ENCODE measurements at places on chromosomes 4 and X.

GRCh38 chr4:119678761-119679160, 50.2 kb upstream of the PDE5A start:
- no peak for DNase-seq

- no peak for DNase-seq
These were observed 47.7 kb upstream of the FAM9A start for GRCh38 chrX:8848911-8849310.

DNA sequence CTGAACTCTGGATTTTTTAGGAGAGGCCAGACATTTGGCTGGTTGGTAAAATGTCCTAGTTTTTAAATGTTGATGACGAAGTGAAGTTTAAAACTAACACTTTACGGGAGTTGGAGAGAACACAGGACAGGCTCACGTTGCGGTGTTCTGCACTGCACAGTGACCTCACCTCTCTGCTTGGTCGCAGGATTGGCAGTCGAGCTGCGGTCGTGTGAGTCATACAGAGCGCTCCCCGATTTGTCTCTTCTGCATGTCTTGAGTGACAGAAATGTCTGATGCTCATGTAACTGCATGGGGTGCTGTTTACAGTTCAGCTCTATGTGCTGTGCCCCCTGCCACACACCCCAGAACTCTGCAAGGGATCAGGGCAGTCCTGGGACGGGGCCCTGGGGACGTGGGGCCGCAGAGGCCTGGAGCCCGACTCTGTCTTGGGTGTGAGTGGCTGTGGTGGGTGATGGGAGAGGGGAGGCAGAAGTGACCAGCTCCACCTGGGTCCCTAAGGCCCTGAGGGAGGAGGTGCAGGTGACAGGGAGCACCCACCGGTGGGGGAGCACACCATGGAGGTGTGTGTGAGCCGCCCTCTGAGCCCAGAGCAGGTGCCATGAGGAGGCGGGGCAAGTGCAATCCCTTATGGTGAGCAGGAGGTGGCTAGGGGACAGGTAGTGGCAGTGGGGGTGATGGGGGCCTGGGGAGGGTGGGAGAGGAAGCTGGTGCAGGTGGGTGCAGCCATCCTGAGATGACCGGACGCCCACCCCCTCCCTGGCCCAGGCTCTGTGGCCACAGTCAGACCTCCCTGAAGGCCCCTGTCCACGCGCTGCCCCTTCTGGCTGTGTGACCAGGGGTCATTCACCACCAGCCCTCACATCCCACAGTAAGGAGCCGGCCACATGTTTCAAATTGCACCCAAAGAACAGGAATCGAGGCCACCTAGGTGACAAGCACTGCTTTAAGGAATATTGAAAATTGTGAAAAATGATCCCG, 77.9 kb upstream of the ADRA2C start:
- DNase-seq: no peak

DNA sequence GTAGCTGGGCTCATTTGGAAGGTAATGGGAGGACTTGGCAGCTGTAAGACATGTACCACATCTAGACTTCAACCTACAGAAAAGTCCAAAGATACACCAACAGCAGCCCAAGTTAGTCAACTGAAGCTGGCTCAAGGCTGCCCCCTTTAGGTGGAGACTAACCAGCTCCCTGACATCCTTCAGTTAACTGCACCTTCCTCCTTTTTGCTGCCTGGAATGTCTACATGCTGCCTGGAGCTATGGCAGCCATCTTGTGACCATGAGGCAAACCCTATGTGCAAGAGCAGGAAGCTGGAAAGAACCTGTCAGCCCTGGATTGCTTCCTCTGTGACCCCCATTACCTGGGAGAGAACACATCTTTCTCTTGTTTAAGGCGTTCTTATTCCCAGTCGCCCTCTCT, 25.8 kb downstream of the ARSD start:
- no peak for DNase-seq

GRCh38 chrX:149758068-149758714, 15.7 kb upstream of the HSFX1 start:
- no peak for DNase-seq

DNA sequence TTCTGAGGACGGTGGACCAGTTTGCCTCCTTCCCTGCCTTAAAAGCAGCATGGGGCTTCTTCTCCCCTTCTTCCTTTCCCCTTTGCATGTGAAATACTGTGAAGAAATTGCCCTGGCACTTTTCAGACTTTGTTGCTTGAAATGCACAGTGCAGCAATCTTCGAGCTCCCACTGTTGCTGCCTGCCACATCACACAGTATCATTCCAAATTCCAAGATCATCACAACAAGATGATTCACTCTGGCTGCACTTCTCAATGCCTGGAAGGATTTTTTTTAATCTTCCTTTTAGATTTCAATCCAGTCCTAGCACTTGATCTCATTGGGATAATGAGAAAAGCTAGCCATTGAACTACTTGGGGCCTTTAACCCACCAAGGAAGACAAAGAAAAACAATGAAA, 255.3 kb downstream of the RAPGEF2 start:
- no peak for DNase-seq

- no peak for DNase-seq
These were observed 664.5 kb upstream of the HTR2C start for GRCh38 chrX:113919387-113919786.

DNA sequence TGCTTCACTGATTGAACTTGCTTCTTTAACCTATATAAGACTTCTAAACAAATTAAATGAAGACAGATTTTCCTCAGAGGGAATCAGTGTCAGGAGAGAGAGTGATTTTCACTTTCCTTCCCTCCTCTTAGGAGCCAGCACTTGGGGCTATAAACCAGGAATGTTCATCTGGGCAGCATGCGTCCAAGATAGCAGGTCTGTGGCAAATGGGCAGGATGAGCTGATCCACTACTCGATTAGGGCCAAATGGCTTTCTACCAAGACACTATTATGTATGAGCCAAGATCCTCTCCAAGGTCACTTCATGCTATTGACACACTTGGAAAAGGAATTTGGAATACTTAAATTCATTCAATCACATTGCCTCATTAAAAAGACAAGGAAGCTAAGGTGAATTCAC, 203.9 kb upstream of the GRID2 start:
- DNase-seq: no peak

GRCh38 chr4:166481739-166482138, 608.7 kb downstream of the TLL1 start:
- DNase-seq: no peak

GRCh38 chrX:3757510-3758025, 44.1 kb upstream of the PRKX start:
- no peak for DNase-seq

DNA sequence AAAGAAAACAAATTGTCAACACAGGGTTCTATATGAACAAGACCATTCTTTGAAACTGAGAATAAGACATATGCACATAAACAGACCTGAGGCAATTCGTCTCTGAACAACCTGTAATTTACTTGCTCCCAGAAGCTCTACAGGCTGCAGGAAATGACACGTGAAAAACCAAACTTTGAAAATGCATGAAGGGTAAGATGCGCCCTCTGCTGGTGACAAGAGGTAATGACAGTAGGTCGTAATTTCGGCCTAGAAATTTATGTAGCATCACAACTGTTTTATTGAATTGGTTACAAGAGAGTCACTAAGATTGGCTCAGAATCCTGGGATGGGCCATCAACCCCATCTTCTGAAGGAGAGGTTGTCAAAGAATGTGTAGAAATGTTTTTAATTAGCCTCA, 276.5 kb downstream of the PPP4R3C start:
- no peak for DNase-seq

- no peak for DNase-seq
These were observed 58.0 kb downstream of the PPEF2 start for GRCh38 chr4:75844151-75844662.

DNA sequence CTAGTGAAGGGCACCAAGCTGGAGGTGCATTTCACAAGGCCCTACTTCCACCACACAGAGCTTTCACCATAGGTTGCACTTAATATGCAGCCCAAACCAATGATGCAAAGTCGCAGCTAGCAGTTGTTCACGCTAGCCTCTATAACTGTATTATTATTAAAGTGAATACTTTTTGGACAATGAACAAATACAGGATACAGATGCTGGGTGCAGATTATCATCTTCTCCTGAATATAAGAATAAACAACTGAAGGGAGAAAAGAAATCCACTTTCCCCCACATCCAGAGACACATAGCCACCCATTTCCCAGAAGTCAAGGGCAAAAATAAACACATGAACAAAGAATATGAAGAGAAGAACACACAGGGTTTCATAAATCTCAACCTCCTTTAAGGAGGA, 107.2 kb downstream of the PRDM5 start:
- no peak for DNase-seq

GRCh38 chr4:73822812-73823504, 13.5 kb upstream of the CXCL6 start:
- no peak for DNase-seq

DNA sequence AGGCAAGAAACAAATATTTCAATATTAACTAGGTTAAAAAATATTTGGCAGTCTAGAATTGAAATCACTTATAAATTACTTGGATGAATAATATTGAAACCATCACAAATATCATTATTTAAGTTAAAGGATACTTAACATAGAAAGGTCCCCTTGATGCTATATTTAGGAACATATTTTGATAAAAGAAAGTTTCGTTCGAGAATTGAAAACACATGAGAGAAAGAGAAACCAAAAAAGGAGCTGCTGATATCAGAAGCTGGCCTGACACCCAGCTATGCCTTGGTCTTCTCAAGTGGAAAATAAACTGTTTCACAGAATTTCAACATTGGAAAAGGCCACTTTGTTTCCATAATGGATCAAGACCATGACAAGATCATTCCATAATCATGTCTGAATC, 762.4 kb downstream of the DMD start:
- DNase-seq: no peak

DNA sequence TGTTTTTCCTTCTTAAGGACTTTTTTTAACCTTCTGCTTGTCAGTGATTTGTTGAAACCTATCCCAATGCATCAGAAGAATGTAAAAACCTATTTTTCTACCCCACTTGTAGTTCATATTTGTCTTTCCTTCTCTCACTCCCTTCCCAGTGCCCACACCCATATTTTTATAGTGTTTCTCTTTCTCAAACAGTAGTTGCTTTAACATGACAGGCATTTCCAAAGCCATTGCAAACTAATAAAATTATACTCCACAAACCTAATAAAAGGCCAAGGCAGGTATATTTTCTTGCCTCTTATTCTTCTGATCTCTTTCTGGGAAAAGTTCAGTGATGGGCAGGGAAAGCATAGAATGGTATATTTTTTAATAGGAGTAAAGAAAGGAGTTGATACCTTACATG, 35.7 kb upstream of the FHDC1 start:
- no peak for DNase-seq

GRCh38 chr4:171813526-171814250, 484 bp downstream of the GALNTL6 start:
- DNase-seq: no peak

DNA sequence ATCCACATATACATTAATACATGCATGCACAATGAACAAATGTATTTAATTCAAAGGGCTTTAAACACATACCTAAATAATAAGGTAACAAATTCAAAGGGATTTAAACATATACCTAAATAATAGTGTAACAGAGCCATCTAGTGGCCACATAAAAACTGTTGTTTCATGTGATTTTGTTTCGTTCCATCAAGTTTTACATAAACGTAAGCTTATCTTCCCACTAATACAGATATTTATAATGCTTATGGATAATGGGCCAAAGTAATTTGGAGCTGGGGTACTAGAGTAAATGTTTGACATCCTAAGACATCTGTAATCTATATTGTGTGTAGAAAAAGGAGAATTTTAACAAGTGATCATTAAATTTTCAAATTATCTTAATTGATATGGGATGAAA, 82.3 kb downstream of the PRSS12 start:
- no peak for DNase-seq

GRCh38 chr4:187552781-187553180, 442.8 kb upstream of the ZFP42 start:
- DNase-seq: no peak

- no peak for DNase-seq
These were observed 1607.7 kb downstream of the ARAP2 start for GRCh38 chr4:34636623-34637022.

DNA sequence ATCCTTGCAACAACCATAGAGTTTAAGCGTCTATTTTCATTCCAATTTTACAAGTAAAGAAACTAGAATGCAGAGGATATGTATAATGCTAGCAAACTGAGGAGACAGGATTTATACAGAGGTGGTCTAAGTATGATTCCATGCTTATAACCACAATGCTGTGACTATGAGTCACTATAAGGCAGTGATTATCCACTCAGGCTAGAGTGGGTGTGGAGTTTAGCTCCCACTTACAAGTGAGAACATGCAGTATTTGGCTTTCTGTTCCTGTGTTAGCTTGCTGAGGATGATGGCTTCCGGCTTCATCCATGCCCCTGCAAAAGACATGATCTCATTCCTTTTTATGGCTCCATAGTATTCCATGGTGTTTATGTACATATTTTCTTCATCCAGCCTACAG, 41.6 kb upstream of the EDA2R start:
- DNase-seq: no peak

DNA sequence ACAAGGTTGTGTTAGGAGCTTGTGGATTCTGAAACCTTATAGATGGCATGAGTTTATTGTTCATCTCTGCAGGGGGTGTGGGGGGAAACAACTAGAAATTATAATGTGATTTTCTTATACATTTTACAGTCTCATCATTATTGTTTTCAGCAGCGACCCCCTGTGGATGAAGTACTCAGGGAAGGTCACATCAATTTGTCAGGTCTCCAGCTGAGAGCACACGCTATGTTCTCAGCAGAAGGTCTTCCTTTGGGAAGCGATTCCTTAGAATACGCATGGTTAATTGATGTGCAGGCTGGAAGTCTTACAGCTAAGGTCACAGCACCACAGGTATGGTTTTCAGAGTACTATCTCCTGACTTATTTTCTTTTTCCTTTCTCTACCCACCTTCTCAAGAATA, 72.2 kb downstream of the BLTP1 start:
- DNase-seq: no peak

DNA sequence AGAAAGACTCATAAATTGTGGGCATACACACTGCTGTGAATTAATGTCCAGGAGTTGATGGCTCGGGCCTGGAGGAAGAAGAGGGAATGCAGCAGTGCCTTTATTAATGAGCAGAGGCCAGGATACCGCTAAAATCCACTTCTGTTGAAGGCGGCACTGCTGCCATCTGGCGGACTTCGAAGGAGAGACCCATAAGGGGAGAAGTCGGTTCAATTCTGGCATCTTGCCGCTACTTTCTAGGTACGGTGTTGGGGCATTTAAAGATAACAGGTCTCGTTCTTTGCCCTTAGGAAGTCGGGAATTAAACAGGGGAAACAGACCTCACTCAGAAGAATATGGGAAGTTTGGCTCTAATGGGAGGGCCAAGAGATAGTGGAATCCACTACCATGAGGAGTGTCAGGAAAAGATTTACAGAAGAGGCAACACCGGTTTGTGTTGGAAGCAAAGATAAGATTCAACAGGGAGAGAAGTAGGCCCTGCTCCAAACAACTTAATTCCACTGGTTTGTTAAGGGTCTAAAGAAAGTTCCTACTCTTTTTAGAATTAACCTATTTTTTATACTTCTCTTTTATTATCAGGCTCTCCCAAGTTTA, 133.6 kb upstream of the GIMD1 start:
- DNase-seq: peak; percentile 1

- DNase-seq: no peak
These were observed 41.7 kb downstream of the ATP8A1 start for GRCh38 chr4:42615131-42615763.
